ENCODE measurements at places on chromosomes 6 and 20.

DNA sequence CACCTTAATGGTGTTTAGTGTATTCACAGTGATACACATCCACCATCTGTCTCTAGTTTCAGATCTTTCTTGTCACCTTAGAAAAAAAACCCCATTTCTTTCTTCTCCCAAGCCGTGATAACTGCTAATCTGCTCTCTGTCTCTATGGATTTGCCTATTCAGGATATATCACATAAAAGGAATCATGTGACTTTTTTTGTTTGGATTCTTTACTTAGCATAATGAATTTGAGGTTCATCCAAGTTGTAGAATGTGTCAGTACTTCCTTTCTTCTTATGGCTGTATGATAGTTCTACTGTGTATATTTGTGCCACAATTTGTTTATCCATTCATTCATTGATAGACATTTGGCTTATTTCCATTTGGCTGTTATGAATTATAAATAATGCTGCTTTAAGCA is 57.1 kb downstream of the ITCH start:
- DNase-seq: no peak

GRCh38 chr6:157822245-157823000 is 623 bp upstream of the SNX9 start:
- DNase-seq: no peak

DNA sequence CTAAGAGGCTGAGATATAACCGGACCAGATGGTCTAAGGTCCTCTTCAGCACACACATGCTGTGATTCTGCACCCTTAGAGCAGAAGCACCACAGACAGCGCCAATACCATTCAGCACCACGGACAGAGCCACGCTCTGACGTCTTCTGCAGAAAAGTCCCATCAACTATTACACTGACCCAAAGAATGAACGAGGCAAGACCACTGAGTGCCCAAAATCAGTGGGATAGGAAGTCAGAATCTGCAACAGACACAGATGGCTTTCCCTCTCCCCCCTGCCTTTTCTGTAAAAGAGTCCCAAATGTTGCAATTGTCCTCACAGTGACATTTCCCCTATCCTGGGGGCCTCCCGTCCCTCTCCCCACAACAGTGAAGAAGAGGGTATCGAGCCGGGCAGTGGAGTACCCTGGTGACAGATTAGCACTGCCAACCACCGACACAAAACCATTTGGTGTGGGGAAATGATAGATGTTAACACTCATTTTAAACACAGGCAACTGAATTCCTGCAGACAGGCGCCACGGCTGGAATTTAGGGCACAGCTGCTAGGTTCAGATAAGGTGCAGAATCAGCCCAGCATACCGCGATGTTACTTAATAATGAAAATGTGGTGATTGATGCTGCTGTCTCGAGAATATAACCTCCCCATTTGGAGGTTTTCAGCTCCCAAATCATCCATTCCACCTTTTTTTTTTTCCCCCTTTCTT is 66.6 kb upstream of the CTNNBL1 start:
- DNase-seq: no peak

GRCh38 chr6:113788586-113788985 is 68.6 kb upstream of the MARCKS start:
- no peak for DNase-seq

DNA sequence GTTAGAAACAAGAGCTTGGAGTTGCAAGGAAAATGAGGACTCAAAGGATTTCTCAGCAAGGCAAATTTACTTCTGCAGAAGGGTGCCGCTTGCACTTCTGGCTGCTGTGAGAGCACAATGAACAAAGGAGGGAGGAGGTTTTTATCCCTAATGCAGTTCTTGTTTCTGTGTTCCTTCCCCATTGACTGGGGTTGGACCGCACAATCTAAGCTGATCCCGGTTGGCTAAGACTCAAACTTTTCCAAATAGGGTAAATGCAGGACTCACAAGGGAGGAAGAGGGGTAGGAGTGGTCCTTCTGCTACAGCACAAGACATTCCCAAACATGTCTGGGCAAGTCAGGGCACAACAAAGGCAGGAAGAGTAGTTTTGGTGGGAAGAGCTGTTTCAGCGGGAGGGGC is 249.6 kb upstream of the MOCS1 start:
- DNase-seq: no peak

DNA sequence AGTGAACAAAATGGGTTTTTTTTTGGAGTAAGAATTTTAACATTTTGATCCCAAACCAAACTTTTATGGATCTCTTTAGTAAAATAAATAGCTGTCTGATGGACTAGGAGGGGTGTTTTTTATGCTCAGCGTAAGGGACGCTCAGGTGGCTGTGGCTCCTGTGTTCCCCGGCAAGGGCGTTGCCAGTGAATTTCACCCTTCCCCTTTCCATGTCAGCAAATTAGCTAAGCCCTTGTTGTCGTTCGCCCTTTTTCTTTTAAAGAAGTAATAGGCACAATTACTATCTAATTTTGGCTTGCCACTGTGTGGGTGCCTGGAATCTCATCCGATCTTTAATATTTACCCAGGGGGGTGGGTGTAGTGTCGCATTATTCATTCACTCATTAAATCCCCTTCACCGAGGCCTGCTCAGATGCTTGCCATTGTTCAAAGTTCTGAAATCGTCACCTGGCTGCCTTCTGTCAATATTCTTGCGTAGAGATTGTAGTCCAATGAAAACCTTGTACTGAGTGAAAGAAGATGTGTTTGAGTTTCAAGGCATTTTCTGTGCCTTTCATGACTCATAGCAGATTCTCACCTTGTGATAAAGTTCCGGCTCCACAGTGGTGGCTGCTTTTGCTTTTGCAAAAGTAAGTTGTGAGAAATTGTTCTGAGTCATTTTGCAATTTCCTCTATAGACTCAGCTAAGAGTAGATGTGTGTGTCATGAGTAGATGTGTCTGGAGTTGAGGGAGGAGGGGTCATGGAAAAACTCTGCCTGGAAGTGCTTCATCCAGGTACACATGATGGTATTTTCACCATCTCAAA is 40.0 kb upstream of the CLDN20 start:
- DNase-seq: peak; percentile 32

GRCh38 chr6:10505529-10505928 is 15.6 kb upstream of the GCNT2 start:
- no peak for DNase-seq

- no peak for DNase-seq
Observed at GRCh38 chr6:11772109-11772825, 6.3 kb downstream of the ADTRP start.

DNA sequence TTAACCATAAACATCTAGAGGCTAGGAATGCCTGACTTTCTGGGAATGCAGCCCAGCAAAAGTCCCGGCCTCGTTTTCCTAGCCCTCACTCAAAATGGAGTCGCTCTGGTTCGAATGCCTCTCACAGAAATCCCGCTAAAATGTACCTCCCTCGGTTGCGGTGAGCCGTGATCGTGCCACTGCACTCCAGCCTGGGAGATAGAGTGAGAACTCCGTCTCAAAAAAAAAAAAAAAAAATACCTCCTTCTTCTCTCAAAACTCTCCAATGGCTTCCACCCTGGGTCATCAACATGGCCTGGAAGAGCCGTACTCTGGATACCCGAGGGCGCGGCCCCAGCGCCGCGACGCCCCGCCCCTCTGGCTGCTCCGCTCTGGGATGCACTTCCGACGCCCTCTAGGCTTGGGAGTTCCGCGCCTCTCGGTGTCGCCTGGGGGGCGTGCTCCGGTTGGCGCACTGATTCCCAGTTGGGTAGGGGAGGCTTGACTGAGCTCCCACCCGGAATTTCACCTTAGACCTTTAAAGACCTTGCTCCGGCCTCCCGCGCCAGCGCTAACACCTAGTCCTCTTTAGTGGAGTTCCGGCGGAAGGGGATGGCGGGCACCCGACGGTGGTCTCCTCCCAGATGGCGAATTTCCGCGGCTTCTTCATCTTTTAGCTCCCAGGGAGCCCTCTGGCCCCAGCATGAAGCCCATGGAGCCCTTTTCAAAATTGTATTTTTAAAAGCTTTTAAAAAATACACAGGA is 12.3 kb downstream of the HMGN4 start:
- DNase-seq: no peak

GRCh38 chr6:161414707-161415106 is 140.8 kb upstream of the AGPAT4 start:
- DNase-seq: no peak

- DNase-seq: no peak
Observed at GRCh38 chr20:57966620-57967019, 256.8 kb upstream of the PMEPA1 start.

- no peak for DNase-seq
Observed at GRCh38 chr6:1620504-1621069, 10.9 kb downstream of the FOXC1 start.

GRCh38 chr6:88050140-88050818 is 2.6 kb downstream of the SPACA1 start:
- no peak for DNase-seq

- DNase-seq: no peak
Observed at GRCh38 chr6:21084656-21085055, 508.9 kb upstream of the SOX4 start.

- DNase-seq: no peak
Observed at GRCh38 chr6:167446971-167447370, 122.1 kb downstream of the TTLL2 start.

GRCh38 chr6:158837684-158838625 is 18.8 kb upstream of the EZR start:
- DNase-seq: no peak

- no peak for DNase-seq
Observed at GRCh38 chr20:18904624-18905023, 91.0 kb downstream of the SCP2D1 start.

DNA sequence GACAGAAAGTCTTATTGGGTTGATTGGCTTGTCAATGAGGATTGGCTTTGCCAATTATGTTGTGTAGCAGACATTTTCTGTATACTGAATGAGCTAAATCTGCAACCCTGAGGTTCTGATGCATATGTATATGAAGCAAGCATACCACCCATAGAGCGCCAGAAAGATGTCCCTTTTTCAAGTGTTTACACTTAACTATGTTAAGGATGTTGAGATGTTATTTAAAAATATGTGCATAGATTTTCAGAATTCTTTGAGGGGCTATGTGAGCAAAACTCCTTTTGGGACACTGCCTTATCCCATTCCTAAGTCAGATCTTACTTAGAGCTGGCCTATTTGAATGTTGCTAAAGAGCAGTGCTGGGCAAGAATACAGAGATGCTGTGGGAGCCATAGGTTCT is 1.9 kb downstream of the AIG1 start:
- no peak for DNase-seq

- no peak for DNase-seq
Observed at GRCh38 chr6:33827546-33828451, 24.0 kb upstream of the MLN start.

DNA sequence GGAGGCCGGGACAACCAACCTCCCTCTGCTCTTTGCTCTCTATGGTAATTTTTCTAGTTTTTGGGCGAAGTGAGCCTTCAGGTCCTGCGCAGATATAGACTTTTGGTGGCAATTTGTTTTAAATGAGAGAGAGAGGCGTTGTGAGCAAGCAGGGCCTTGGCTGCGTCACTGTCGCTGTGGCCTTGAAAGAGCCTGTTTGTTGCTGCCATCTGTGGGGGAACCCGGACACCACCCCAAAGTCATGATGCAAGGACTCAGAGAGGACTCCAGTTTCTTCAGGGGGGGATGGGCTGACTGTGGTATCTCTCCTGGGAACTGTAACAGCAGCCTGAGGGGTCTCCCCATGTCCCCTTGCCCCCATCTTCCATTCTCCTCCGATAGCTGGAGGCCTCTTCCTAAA is 462.7 kb upstream of the SULF2 start:
- no peak for DNase-seq

GRCh38 chr6:148758492-148758891 is 11.7 kb downstream of the UST start:
- no peak for DNase-seq

DNA sequence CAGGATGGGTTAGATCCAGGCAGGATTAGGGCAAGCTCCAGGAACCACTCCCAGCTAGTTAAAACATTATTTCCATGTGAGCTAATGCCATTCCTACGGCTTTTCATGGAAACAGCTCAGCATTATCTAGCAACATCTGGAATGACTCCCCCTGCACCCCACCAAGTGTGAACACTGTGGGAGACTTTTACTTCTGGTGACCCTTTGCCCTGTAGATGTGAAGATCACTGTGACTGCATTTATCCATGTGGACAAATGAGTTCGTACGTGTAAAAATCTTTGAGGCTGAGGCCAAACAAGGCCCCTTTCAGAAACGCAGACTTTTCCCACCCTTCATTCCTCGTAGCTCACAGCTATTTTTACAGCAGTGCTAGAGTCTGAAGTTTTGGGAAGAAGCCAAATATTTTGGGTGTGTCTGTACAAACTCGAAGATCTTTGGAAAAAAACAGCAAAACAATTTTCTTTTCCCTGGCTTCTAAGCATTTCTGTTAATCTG is 221.8 kb upstream of the SOX4 start:
- no peak for DNase-seq

- no peak for DNase-seq
Observed at GRCh38 chr6:134343066-134343465, 25.2 kb upstream of the SGK1 start.

GRCh38 chr20:41774291-41774690 is 156.1 kb upstream of the CHD6 start:
- DNase-seq: no peak

DNA sequence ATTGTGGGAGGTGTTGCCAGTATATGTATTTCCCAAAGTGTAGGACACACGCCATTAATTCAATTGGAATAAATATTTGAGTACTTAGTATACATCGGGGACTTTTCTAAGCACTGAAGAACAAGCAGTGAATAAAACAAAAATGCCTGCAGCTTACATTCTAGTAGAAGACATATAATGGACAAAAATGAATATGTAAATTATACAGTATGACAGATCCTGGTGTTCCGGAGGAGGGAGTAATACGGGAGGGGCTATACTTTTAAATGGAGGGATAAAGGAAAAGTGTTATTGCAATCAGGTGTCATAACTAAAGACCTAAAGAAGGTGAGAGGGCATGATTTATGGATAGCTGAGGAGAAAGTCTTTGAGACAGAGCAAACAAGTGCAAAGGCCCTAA is 15.1 kb downstream of the UBE2V1 start:
- no peak for DNase-seq

DNA sequence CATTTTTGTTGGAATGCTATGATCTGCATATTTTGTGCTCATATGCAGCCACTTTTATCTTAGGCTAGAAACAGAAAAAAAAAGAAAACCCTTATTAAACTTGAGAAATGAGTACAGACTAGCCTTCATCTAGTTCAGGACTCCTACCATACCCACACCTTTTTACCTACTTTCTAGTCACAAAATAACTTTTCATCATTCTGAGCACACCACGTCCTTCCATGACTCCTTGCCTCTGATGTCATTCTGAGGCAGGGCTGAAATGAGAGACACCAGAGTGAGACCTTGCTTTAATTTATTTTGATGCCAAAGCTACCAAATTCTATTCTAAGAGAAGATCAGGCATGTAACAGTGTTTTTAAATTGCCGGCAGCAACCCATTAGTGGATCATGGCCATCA is 38.8 kb downstream of the SNX3 start:
- no peak for DNase-seq

DNA sequence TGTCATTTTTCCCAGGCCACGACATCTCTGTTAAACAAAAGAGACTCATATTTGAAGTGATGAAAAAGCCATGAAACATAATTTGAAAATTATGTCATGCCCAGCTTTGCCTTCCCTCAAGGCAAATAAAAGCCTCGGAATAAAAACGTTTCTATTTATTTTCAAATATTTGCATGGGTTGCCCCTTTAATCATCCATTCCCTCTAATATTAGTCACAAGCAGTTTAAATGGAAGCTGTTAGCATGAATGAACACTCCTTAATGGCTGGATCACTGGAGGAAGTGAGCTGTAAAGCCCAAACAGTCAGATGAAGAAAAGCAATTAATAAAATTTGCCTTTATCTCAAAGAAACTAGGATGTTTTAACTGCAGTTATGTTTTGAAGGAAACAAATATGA is 69.3 kb upstream of the STMND1 start:
- DNase-seq: no peak
